Smooth muscle cell of bladder (primary cell): ENCODE measurements at places on chromosomes 12 and 14. TPM values are rescaled to one million over a fixed set of nuclear protein-coding genes. Genes with fewer than 3 reads are reported as not detected.

Gene PLCZ1
- total RNA-seq: not detected in 2 replicates

Gene GLI1
- 0.18 and 0.71 TPM in 2 replicates for total RNA-seq

Gene MDGA2
- total RNA-seq: under 0.01 TPM in 2 replicates

Gene PTCSC3
- not detected in 2 replicates for total RNA-seq

Gene CDH24
- 3.3 and 6.2 TPM in 2 replicates for total RNA-seq

Gene USP44
- total RNA-seq: 6.0 and 13.8 TPM in 2 replicates

Gene SLC7A8
- total RNA-seq: 1.9 and 2.3 TPM in 2 replicates

Gene CCDC63
- not detected in 2 replicates for total RNA-seq

Gene FAM181A
- not detected in 2 replicates for total RNA-seq

Gene YEATS4
- total RNA-seq: 8.8 and 9.0 TPM in 2 replicates

Gene PARP11
- 3.7 and 4.0 TPM in 2 replicates for total RNA-seq

Gene PLBD1
- total RNA-seq: 1.1 and 3.2 TPM in 2 replicates

Gene TMEM132C
- total RNA-seq: not detected in 2 replicates

Gene POTEG
- not detected in 2 replicates for total RNA-seq

Gene GALNT9
- 0.14 and 0.28 TPM in 2 replicates for total RNA-seq

Gene GSG1
- total RNA-seq: 0.09 and 0.28 TPM in 2 replicates

Gene CCDC197
- total RNA-seq: not detected in 2 replicates

Gene RNASE3
- not detected in 2 replicates for total RNA-seq

Gene FGD6
- 3.6 and 6.2 TPM in 2 replicates for total RNA-seq
